CD8-positive, alpha-beta memory T cell (primary cell): ENCODE measurements at places on chromosomes 13 and 19. TPM values are rescaled to one million over a fixed set of nuclear protein-coding genes. Genes with fewer than 3 reads are reported as not detected.

Gene SLC10A2
- not detected for total RNA-seq

Gene KLF1
- 0.90 TPM for total RNA-seq

GRCh38 chr19:10321874-10322835, 6.3 kb upstream of the FDX2 start:
- H3K36me3 ChIP-seq, result peaks cover 36% of the 10 kb centered on the region
- no peak for DNase-seq
- no peak overlapping the region for H3K4me3 ChIP-seq
- no peaks in the 10 kb centered on the region for H3K4me1 ChIP-seq
- H3K27me3 ChIP-seq, result no peaks in the 10 kb centered on the region

- H3K27ac ChIP-seq, result no peak overlapping the region
- no peak for DNase-seq
- no peaks in the 10 kb centered on the region for H3K36me3 ChIP-seq
- H3K27me3 ChIP-seq, result no peaks in the 10 kb centered on the region
- H3K4me1 ChIP-seq, result no peaks in the 10 kb centered on the region
Measured at GRCh38 chr13:31054632-31055031, 107.1 kb downstream of the HSPH1 start.

- peaks cover 14% of the 10 kb centered on the region for H3K4me1 ChIP-seq
- H3K36me3 ChIP-seq, result peaks cover 26% of the 10 kb centered on the region
- no peak overlapping the region for H3K4me3 ChIP-seq
- no peak for DNase-seq
- no peaks in the 10 kb centered on the region for H3K27me3 ChIP-seq
Measured at GRCh38 chr19:16193466-16193865, 4.2 kb upstream of the AP1M1 start.

DNA sequence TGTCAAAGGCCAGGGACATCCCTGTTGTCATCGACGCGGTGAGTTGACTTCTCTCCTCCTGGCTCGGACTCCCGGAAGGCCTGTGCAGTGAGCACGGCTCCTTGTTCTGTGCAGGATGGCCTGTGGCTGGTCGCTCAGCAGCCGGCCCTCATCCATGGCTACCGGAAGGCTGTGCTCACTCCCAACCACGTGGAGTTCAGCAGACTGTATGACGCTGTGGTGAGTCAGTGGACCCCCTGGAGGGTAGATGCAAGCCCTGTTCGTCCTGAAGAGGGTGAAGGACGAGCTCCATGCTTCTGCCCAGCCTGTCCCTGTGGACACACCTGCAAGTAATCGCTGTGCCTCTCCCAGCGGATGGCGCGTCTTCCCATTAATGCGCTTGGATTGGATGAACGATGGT, 19.2 kb downstream of the NAXD start:
- H3K27me3 ChIP-seq, result no peaks in the 10 kb centered on the region
- no peak overlapping the region for H3K27ac ChIP-seq
- peaks cover 46% of the 10 kb centered on the region for H3K36me3 ChIP-seq
- no peak overlapping the region for H3K4me3 ChIP-seq

GRCh38 chr13:59458908-59459579, 704.7 kb downstream of the DIAPH3 start:
- no peak for DNase-seq
- no peak overlapping the region for H3K27ac ChIP-seq
- H3K4me1 ChIP-seq, result no peaks in the 10 kb centered on the region
- H3K27me3 ChIP-seq, result no peaks in the 10 kb centered on the region
- H3K4me3 ChIP-seq, result no peak overlapping the region
